T-helper 22 cell (primary cell): ENCODE measurements at places on chromosomes 5 and 9.

DNA sequence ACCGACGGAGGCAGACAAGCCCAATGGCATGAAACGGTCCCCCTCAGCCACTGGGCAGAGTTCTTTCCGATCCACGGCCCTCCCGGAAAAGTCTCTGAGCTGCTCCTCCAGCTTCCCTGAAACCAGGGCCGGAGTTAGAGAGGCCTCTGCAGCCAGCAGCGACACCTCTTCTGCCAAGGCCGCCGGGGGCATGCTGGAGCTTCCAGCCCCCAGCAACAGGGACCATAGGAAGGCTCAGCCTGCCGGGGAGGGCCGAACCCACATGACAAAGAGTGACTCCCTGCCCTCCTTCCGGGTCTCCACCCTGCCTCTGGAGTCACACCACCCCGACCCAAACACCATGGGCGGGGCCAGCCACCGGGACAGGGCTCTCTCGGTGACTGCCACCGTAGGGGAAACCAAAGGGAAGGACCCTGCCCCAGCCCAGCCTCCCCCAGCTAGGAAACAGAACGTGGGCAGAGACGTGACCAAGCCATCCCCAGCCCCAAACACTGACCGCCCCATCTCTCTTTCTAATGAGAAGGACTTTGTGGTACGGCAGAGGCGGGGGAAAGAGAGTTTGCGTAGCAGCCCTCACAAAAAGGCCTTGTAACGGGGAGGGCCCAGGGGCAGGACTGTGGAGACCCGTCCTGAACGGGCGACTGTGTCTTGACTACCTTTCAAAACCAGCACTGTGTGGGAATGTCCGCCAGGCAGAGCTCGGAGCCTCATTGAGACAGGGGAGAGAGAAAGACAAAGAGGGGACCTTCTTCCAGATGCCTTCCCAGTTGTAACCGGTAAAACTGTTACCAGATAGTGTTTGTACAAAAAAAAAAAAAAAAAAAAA is 29.9 kb downstream of the CD180 start:
- peak; percentile 62 for DNase-seq

GRCh38 chr9:126975327-126976220 is 61.0 kb downstream of the RALGPS1 start:
- no peak for DNase-seq

DNA sequence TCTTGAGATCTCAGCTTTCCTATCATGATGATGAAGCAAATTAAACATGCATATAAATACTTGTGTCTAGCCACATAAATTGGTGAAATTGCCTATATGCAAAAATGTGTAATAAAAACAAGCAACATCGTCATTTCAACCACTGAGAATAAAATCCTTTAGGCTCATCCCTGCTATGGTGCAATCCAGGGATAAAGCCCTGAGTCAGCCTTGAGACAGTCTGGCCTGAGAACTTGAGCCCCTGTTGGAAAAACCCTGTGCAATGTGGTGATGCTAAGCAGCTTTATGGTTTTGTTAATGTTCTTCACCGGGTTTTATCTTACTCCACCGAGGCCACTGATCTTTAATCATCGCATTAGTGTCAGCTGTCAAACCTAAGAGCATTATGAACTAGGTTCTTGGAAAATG is 170.5 kb downstream of the DCP2 start:
- DNase-seq = no peak

GRCh38 chr5:78518365-78519197 is 130.0 kb downstream of the LHFPL2 start:
- DNase-seq = no peak

DNA sequence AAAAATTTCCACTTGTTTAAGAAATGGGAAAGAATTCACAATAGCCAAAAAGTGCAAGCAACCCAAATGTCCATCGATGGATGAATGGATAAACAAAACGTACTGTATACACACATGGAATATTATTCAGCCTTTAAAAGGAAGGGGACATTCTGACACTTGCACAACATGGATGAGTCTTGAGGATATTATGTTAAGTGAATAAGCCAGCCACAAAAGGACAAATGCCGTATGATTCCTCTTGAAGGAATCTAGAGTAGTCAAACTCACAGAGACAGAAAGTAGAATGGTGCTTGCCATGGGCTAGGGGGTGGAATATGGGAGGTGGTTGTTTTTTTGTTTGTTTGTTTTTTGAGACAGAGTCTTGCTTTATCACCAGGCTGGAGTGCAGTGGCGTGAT is 3.8 kb upstream of the ATP6V0E1 start:
- DNase-seq = no peak

DNA sequence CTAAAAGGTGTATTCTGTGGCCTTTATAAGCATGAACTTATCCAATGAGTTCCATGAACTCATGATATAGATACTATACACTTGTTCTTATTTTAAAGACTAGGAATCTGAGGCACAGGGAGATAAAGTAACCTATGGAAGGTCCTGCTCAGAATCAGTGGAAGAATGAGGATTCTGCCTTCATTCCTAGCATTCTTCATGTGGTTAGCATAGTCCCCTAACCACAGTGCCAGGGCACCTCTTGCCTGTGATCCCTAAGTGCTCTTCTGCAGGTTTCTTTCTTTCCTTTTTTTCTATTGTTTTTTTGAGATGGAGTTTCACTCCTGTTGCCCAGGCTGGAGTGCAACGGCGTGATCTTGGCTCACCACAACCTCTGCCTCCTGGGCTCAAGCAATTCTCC is 174.1 kb downstream of the C9orf152 start:
- no peak for DNase-seq

GRCh38 chr5:56465769-56466135 is 232.6 kb upstream of the ANKRD55 start:
- DNase-seq = no peak

- no peak for DNase-seq
These were observed 81.4 kb downstream of the SPATA31C2 start for GRCh38 chr9:88056876-88057275.

DNA sequence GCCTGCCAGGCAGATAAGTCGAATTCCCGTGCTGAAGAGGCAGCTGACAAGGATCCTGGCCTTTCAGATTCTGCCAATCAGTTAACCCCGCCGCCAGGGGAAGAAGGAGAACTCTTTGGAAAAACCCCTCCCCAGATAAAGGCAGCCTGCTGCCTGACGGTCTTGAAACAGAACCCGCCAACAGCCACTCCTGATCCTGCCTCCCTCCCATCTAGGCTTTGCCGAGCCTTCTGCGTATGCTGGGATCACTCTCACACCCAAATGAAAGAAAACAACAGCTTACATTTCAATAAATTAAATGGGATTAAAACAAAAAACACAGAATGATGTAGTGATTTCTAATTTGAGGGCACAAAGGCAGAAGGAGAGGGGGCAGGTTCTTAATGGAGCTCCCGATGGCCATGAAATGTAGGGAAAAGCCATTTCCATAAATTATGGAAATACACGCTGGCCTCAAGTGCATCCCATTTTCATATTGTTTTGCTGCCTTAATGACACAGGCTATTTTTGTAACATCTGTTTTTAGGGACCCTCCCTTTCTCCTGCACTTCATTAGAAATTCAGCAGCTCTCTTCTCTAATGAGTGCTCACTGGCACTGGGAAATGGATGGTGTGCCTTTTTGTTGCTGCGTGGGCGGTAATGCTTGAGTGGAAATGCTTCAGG is 319.1 kb downstream of the MED10 start:
- DNase-seq = no peak

DNA sequence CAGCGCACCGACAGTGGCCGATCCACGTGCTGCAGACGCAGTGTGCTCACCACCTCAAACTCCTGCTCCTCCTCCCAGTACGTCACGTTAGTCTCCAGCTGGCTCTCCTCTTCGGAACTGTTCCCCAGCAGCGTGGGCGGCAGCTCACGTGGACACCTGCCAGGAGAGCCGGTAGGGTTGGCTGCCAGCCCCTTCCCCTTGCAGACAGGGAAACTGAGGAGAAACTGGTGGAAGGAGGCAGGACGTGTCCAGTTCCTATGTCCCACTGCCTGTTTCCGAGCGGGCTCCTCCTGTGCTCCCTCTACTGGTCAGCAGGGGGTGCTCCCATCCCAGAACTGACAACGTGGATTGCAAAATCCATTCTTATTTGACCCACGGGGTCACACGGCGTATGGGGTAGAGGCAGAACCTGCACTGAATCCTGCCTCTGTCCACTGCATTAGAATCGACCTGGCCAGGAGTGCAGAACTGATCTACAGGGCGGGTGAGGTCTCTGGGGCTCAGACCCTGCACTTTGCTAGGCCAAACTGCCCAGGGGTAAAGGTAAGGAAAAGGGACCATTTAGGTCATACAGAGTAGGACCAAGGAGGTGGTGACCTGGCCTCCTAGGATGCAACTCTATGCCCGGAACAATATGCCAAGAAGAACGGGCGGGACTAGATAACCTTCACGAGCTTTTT is 25.7 kb downstream of the PDGFRB start:
- no peak for DNase-seq

DNA sequence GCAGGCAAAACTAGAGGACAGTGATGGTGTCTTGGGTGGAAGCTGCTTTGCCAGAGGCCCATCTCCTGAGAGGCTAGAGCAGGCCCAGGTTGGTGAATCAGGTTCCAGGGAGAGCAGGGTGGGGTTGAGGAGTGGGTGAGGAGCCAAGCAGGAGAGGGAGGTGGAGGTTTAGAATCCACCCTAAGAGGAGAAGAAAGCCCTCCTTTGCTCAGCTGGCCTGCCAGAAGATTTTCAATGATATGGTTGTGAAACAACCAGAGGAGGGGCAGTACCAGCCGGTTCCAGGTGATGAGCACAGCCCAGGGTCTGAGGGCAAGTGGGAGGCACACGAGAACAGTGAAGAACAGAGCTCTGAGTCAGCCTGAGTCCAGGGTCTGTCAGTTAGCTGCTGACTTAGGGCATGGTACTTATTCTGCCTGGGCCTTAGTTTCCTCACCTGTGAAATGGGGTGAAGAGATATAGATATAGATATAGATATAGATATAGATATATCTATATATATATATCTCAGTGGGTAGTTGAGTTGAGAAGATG is 17.8 kb downstream of the PPARGC1B start:
- no peak for DNase-seq

GRCh38 chr5:34743878-34744277 is 87.8 kb downstream of the RAI14 start:
- no peak for DNase-seq

GRCh38 chr5:32504329-32504988 is 59.9 kb upstream of the ZFR start:
- no peak for DNase-seq

GRCh38 chr9:135622415-135623020 is 16.8 kb downstream of the GLT6D1 start:
- DNase-seq = no peak

- no peak for DNase-seq
These were observed 27.6 kb downstream of the ACTL7A start for GRCh38 chr9:108889649-108890067.

DNA sequence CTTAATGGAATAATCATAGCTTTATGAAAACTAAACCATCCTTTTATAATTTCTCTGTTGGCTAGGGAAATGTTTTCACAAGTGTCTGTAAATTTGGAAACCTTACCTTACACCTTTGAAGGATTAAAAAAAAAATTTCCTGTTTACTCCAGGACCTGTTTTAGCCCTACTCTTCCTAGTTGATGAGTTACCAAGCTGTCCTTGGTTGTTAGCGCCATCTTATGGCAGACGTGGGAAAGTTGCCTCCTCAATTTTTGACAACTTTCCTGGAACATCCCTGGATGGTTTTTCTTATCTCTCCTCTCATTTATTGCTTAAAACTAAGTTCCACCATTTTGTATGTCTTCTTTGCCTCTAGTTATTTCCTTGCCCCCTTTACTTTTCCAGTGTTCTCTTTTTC is 25.7 kb downstream of the ZSWIM6 start:
- no peak for DNase-seq

DNA sequence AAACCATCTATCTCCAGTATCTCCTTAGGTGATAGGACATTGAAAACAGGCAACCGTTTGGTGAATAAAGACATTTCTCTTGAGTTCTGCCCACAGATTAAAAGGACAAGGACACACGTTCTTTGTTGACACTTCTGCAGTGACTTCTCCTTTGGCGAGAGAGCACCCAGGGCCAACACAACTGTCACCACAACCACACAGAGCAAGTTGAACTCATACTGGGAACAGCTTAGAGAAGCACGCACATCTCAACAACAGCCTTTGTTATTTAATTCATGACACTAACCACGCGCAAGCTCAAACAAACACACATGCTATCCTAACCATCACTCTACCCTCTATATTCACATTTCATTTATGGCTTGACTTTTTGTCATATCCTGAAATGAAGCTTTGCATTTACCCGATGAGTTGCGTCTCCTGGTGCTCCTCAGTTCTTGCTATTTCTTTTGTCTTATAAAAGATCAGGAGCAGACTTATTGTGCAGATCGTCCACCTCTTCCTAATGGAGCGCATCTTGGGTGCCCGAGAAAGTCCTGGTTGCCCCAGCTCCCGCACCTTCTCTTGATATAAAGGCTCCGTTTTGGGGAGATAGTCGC is 543 bp downstream of the ST8SIA4 start:
- DNase-seq = no peak
